ENCODE measurements at places on chromosomes 2 and 18.
A peak's percentile ranks its signal among the peaks of the same experiment; 100 is the strongest.

- DNase-seq = no peak
Measured at GRCh38 chr2:217568289-217568971, 434.4 kb downstream of the TNS1 start.

- no peak for DNase-seq
Measured at GRCh38 chr2:73998451-73998850, 13.7 kb downstream of the TET3 start.

DNA sequence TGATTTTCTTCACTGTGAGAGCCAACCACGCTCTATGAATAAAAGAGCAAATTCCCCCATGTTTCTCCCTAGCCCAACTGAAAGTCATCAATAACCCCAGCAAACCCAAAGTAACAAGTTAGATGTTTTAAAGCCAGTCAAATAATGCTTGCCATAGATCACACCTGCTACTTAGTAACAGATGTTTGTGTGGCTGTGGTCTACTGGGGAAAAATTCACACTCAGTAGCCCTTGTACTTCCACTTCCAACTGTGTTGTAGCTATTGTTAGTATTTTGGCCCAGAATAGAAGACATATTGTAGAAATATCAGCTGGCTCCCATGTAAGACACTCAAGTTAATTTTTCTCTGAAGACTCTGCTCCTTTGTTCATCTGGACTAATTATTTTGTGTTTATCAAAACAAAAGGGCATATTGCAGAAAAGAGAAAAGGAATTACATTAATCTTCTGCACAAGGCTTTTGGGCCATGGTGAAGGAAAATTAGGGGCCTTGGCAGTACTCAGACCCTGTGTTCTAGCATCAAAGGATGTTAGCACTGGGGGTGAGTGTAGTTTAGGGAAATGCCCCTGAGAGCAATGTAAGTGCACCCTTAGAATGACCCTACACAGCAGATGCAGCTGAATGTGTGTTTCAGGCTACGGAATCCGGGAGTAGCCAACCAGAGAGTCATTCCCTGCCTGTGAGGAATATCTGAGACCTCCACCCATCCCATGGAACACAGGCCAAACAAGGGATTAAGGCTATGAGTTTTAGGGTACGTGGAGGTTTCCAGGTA, 521.9 kb downstream of the EPHA4 start:
- DNase-seq = no peak

DNA sequence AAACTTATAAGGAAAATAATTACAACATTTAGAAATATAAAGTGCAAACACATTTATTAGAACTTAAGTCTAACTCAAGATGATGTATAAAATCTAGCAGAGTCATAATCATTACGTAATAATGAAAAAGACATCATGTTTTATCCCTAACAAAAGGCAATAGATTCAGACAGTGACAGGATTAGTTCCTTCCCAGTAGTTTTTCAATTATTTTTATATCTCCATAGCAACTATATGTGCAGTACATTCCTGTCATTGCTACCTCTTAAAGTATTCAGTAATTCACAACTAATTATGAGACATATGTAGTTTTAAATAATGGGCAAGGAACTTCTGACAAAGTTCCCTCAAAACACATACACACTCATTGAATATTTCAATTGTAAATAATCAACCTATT, 687.9 kb downstream of the CCDC85A start:
- DNase-seq = no peak

DNA sequence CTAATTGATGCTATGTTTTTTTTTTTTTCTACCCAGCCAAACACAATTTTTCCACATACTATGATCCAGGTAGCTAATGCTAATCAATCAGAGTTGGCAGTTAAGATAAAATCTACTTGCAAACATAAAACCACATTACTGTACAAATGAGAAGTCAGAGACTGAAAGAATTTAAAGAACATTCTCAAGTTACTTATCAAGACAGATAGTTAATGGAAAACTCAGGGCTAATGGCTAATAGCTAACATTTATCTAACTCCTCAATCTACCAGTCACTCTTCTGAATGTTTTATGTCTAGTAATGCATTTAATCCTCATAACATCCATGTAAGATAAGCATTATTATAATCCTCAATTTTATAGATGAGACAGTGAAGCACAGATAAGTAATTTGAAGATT, 537.6 kb upstream of the SETBP1 start:
- DNase-seq = no peak

DNA sequence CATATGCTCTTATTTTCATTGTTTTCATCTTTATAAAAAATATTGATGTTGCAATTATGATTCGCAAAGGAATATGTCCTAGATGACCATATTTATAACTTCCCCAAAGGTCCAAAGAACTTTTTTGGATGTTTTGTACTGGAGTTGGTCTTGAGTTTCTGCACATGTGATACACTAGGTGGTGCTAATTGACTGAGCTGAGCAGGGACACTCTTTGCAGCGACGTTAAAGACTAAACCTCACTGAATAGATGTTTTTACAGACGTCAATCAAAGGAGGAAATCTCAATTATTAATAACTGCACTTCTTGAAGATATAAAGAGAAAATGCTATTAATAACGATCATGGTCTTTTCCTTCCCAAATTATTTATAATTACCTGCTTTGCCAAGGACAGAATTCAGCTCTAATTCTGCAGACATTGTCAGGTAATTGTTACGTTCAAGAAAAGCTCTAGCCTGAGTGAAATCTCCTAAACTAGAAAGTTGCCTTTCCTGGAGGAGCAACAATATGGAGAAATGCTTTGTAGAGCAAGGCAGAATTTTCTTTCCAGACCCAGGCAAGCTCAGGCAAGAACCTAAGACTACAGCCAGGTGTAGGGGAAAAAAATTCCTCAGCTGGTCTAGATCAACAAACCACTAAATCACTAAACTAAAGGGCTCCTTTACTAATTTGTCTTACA, 119.3 kb upstream of the RBBP8 start:
- peak; percentile 73 for DNase-seq

- DNase-seq = no peak
Measured at GRCh38 chr2:74000666-74001065, 16.0 kb downstream of the TET3 start.

- no peak for DNase-seq
Measured at GRCh38 chr2:160507464-160507863, 13.9 kb upstream of the RBMS1 start.

- DNase-seq = no peak
Measured at GRCh38 chr2:71665168-71666093, 212.1 kb downstream of the DYSF start.

GRCh38 chr2:23537991-23538390, 153.0 kb downstream of the KLHL29 start:
- no peak for DNase-seq

Measured in A673 (cell line).